Activated T-cell treated with anti-CD3 and anti-CD28 coated beads for 1 hour (primary cell): ENCODE measurements at places on chromosomes 5 and 9.
A peak's percentile ranks its signal among the peaks of the same experiment; 100 is the strongest.

DNA sequence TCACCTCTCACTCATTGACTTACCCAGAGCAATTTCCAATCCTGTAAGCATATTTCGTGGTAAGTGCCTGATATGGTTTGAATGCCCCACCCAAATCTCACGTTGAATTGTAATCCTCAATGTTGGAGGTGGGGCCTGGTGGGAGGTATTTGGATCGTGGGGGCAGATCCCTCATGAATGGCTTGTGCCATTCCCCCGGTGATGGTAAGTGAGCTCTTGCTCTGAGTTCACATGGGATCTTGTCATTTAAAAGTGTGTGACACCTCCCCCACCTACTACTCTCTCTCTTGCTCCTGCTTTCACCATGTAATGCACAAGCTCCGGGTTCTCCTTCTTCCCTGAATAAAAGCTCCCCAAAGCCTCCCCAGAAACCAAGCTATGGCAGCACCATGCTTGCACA is 1165.5 kb downstream of the CDH12 start:
- no peak for DNase-seq

DNA sequence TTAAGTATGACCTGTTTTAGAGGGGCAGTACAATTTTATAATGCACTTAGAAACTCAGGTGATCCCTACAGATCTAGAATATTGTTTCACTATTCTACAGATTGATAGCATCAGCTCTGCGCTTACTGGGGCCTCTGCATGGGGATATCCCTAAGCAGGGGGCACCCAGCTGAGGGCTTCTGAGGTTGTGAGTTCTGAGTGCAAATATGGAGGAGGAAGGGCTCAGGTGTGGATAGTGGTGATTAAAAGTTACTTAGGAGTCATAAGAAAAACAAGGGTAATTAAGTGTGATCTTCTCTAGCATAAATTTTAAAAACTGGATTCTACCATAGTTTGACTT is 274.4 kb downstream of the EFNA5 start:
- no peak for DNase-seq

DNA sequence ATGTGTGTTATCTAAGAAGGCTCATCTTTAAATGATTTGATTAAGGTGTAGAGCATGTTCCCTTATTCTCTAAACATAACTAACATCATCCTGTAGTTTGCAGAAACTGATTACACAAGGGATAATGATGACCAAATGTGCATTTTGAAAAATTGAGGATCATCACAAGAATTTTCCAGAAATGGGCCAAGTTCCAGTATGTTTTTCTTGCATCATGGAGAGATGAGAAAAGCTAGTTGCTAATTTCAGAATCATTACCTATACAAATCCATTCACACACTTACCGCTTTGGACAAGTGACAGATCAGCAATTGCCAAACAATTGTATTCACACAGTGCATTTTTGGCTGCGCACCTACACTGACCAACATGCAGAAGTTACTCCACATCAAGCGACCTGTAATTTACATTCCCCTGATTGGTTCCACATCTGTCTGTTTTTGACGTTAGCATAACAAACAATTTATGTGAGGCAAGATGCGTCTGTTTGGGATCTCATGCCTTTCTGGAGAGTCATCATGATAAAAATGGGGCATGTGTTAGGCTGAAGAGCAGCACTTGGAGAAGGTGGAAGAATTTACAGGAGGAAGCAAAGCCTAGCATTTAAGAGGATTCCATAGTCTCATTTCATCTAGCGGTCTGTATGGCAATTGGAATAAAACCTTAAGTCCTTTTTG is 2.8 kb upstream of the BNC2 start:
- no peak for DNase-seq

DNA sequence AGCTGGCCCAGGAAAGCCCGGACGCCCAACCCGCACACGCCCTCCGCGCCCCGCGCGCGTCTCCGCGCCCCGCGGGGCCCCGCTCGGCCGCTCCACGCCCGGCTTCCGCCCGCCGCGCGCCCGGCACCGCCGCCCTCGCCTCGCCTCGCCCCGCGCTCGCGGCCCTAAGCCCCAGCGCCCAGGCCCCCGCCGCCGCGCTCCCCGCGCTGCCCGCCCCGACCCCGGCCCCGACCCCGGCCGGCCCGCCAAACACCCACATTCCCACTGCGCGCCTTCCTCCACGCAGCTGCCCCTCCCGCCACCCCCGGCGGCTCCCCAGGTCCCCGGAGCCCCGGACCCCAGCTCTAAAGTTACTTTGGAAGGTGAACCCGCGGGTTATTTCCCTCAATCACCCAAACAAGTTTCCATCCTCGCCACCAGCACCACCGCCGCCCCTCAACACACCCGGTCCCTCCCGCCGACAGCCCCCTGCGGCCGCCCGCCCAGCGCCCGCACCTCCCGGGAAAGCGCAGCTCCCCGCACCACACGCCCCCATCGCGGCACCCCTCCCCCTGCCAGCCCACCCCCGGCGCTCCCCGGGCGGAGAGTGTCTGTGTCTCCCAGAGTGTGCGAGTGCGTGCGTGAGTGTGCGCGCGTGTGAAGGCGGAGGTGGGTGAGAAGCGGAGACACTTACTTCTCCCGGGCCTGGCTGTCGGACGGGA is 439 bp downstream of the SSBP2 start:
- DNase-seq, result peak; percentile 9

GRCh38 chr5:139619861-139620260 is 28.3 kb upstream of the CXXC5 start:
- DNase-seq, result no peak

DNA sequence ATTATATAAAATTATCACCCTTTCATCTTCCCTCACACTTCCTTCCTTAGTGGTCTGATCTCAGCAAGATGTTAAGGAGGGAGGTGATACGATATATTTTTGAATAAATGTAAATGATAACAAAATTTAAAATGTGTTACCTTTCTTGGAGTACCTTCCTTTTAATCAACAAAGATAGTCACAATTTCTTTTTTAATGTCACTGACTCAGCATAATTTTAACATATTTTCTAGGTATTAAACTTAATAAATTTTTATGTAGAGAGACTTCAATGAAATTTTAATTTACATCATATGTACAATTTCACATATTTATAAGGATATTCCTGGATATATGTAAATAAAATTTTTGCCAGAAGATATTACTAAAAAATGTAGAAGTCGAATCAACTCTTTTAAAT is 125.0 kb upstream of the FBN2 start:
- DNase-seq, result no peak

DNA sequence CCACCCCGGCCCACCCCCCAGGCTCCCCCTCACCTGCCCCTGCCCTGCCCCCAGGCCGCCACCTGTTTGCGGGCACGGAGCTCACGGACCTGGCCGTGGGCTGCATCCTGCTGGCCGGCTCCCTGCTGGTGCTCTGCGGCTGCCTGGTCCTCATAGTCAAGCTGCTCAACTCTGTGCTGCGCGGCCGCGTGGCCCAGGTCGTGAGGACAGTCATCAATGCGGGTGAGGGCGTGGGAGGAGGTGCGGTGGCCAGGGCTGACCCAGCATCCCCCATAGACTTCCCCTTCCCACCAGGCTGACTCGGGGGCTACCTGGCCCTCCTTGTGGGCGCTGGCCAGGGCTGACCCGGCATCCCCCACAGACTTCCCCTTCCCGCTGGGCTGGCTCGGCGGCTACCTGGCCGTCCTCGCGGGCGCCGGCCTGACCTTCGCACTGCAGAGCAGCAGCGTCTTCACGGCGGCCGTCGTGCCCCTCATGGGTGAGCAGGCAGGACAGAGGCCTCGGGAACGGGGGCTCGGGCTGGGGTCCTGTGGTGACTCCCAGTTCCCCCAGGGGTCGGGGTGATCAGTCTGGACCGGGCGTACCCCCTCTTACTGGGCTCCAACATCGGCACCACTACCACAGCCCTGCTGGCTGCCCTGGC is 3.5 kb downstream of the SLC34A3 start:
- no peak for DNase-seq

GRCh38 chr5:14873093-14873492 is 1.5 kb upstream of the ANKH start:
- DNase-seq, result no peak

DNA sequence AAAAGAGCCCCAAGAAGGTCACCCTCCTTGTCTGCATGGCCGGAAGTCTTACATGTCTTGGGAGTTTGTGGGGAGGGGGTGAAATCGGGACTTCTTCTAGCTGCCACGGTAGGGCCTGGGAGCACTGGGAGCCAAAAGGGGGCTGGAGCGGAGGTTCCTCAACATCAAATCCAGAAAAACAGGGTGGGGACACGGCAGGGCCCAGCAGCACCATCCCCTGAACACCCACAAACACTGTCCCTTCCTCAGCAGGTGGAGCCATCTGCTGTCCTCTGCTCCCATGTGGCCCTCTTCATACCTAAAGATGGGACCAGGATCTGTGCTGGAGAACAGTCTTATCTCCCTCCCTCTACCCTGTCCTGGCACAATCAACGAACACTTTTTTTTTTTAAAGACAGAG is 2.7 kb downstream of the TERT start:
- DNase-seq, result no peak

- no peak for DNase-seq
These were observed 59.5 kb downstream of the CAMSAP1 start for GRCh38 chr9:135847833-135848232.

DNA sequence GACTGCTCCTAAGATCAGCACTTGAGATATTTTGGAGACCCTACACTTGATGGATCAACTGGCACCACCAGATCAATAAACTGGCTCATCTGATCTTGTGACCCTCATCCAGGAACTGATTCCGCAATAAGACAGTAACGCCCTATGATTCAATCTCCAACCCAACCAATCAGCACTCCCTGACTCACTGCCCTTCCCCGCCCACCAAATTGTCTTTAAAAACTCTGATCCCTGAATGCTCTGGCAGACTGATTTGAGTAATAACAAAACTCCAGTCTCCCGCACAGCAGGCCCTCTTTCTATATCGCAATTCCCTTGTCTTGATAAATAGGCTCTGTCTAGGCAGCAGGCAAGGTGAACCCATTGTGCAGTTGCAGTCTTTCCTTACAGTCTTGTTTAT is 677.0 kb downstream of the LRRC70 start:
- no peak for DNase-seq

DNA sequence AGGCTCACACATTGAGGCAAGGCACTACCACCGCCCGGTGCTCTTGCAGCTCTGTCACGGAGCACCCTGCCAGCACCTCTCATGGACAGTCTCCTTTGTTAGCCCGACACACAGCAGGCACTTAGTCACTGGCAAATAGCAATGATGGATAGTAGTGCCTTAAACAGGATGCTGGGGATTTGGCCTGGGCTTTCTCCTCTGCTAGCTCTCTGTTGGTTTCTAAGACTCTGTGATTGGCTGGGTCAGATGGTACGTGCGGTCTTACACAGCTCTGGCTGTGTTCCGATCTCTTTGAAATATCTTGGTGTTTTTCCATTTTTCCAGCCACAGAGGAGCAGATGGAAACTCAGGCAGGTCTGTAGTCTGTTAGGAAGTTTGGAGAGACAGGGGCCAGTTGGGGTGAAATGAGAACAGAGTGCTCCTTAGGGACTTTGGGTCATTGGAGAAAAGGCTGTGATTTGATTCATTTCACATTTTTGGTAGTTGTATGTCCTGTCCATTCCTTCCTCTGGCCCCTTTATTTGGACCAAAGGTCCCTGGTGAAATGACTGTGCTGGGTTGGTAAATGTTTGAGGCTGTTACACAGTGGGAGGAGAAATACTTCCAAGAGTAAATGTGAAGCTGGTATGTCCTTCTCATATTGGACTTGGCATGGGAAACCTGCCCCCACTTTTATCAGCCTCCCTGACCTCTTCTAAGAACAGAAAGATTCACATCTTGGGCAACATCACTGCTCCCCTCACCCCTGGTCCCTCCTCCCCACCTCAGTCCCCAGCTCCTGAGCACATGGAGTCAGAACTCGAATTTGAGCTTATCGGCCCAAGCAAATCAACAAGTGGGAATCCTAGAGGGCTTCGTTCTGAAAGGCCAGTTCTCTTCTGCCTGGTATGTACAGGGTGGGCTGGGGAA is 3.4 kb downstream of the SMIM3 start:
- DNase-seq, result no peak

- no peak for DNase-seq
These were observed 32.4 kb downstream of the PCDHGC5 start for GRCh38 chr5:141521244-141521781.

GRCh38 chr5:93343570-93343969 is 237.4 kb downstream of the NR2F1-AS1 start:
- DNase-seq, result no peak

GRCh38 chr5:66527478-66528035 is 68.6 kb upstream of the MAST4 start:
- no peak for DNase-seq

DNA sequence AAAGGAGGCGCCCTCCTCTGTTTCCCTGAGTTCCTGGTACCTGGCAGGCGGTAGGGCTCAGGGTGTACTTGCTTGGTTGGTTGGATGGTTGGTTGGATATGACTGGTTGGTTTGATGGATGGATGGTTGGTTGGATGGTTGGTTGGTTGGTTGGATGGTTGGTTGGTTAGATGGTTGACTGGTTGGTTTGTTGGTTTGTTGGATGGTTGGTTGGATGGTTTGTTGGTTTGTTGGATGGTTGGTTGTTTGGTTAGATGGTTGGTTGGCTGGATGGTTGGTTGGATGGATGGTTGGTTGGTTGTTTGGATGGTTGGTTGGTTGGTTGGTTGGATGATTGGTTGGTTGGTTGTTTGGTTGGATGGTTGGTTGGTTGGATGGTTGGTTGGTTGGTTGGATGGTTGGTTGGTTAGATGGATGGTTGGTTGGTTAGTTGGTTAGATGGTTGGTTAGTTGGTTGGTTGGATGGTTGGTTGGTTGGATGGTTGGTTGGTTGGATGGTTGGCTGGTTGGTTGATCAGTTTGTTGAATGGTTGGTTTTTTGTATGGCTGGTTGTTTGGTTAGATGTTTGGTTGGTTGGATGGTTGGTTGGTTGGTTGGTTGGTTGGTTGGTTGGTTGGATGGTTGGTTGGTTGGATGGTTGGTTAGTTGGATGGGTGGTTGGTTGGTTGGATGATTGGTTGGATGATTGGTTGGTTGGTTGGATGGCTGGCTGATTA is 6.5 kb upstream of the TMEM250 start:
- DNase-seq, result no peak

- no peak for DNase-seq
These were observed 18.2 kb upstream of the DCP2 start for GRCh38 chr5:112958093-112959088.

GRCh38 chr9:112757282-112757883 is 6.8 kb downstream of the SNX30 start:
- no peak for DNase-seq

DNA sequence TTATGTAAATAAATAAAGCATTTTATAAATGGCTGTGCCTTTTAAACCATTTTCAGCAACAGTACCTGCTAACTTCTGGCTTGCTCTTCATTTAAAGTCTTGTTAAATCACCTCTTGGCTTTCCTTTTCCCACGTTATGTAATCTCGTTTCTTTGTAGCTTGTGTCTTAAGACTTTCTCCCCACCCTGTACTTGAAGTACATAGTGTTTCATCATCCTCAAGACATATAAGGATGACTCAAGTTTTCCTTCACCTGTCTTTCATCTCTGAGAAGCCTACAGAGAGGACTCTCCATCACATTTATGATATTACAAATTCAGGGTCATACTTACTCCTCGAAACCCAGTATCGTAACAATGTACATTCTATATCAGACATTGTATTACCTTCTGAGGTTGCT is 33.9 kb downstream of the PRELID2 start:
- DNase-seq, result no peak

DNA sequence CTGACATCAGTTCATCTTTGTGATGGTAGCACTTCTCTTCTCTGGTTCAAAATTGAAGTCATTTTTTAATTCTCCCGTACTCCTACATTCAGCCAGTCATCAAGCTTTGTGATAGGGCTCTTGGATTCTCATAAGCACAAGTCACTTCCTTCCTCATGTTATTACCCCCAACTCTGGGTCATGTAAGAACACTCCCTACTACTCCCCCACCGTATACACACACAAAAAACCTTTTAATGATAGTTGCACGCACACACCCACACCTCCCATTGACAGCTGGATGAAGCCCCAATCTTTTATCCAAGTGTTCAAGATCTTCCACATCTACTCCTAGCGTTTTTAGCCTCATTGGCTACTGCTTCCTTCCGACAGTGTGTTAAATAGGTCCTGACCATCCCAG is 16.8 kb downstream of the KDM3B start:
- DNase-seq, result no peak
